Forelimb muscle (tissue), 1 donor: ENCODE measurements at places on chromosomes 12 and 14. TPM values are rescaled to one million over a fixed set of nuclear protein-coding genes. Genes with fewer than 3 reads are reported as not detected.

Gene PSMA6
- 214 TPM for polyA plus RNA-seq

- DNase-seq = no peak
These were observed 53.2 kb downstream of the ATG2B start for GRCh38 chr14:96309896-96310330.

Gene ZNF385A
- 22.1 TPM for polyA plus RNA-seq

- peak; percentile 8 for DNase-seq
These were observed 79.6 kb downstream of the EXOC5 start for GRCh38 chr14:57189070-57189469.

Gene CLECL1
- polyA plus RNA-seq = 0.32 TPM

Gene GLIPR1L1
- polyA plus RNA-seq = 0.20 TPM

Gene CCDC60
- 0.09 TPM for polyA plus RNA-seq

DNA sequence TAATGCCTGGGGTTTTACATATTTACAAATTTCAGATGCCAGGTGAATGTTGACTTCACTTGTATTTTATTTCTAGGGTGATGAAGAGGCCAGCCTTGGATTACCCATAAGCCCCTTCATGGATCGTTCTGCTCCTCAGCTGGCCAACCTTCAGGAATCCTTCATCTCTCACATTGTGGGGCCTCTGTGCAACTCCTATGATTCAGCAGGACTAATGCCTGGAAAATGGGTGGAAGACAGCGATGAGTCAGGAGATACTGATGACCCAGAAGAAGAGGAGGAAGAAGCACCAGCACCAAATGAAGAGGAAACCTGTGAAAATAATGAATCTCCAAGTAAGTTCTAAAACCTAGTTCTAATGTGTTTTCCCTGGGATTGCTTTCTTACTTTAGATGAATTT is 41.3 kb upstream of the SLCO1C1 start:
- DNase-seq = no peak

Gene ALG10B
- polyA plus RNA-seq = 6.8 TPM

DNA sequence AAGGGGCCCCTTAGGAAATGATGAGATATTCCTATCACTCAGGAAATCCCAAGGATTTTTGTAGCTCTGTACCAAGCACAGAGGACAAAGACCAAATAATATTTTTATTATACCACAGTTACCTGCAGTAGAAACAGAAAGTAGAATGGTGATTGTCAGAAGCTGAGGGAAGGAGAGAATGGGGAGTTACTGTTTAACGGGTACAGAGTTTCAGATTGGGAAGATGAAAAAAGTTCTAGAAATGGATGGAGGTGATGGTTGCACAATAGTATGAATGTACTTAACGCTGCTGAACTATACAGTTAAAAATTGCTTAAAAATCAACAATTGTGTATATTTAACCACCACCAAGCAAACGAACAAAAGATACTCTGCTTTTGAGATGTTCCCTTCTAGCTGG is 24.1 kb downstream of the FLVCR2 start:
- DNase-seq = no peak

GRCh38 chr14:29584992-29585391 is 342.7 kb downstream of the PRKD1 start:
- peak; percentile 26 for DNase-seq
